ENCODE measurements at places on chromosomes 3 and 15.

GRCh38 chr3:54079314-54079713, 43.0 kb upstream of the CACNA2D3 start:
- no peak for DNase-seq

DNA sequence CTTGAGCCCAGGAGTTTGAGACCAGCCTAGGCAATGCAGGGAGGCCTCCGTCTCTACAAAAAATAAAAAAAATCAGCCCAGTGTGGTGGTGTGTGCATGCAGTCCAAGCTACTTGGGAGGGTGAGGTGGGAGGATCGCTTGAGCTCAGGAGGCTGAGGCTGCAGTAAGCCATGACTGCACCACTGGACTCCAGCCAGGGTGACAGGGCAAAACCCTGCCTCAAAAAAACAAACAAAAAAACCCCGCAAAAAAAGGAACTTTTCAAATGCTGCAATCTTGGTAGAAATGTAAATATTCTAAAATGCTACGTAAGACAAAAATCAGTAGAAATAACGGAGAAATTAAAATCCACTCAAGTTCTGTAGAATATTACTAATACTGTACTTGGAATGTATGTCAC, 108.1 kb upstream of the MELTF start:
- peak; percentile 86 for DNase-seq

DNA sequence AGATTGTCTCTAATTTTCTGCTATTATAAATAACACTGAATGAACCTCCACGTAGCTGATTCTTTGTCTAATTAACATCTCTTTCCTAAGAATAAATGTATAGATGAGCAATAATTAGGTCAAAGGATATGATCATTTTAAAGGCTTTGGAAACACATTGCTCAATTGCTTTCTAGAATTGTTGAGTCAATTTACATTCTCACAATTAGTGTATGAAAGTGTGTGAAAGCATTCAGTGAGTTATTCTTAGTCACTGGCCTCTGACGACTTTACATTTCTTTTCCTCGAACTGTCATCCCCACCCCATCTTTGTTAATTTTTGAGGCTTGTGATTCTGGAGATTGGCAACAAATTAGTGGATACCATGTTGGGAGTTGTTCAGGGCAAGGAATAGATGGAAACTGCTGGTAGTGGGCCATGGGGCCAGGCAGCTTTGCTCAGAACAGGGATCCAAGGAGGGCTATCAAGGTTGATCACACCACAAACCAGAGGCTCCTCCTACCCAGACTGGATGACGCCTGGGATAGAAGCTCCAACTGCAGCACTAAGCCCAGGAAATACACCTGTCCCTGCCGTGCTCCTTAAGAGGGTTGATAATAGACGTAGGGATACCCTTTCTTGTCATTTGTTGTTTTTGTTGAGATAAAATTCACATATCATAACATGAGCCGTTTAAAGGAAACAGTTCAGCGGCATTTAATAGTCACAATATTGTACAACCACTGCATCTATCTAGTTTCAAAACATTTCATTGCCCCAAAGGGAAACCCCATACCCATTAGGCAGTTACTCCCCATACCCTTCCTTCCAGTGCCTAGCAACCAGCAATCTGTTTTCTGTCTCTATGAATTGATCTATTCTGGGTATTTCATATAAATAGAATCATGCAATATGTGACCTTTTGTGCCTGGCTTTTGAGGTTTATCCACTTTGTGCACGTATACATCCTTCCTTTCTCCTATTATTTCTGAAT, 27.9 kb downstream of the EIF1B start:
- no peak for DNase-seq

DNA sequence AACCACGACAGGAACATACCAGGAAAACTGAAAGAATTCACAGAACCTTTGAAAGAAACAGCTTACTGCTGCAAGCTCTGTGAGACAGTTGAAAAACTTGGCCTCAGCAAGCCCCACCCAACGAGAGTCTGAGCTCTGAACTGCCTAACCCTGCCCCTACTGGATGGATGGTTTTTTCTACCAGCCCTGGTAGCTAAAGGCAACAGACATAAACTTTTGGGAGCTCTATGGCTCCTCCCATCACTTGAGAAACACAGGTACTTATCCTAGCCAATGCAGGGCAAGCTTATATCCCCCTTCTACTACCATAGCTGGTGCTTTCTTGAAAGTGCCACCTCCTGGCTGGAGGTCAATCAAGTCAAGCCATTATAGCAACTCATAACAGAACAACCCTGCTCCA, 471.8 kb downstream of the GRM7 start:
- DNase-seq: no peak

DNA sequence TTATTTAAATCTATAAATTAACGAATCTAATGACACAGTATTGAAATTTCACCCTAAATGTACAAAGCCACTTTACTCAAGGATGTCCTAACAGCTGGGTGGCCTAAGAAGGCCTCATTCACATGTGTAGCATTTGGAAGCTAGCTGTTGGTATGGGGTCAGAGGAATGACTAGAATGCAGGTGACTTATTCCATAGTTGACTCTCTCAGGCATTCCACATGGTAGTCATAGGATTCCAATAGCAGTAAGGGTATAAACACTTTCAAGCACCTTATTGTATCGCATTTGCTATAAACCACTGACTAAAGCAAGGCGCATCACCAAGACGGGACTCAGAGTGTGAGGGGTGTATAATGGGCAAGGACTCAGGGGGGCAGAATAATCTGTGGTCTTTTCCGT, 294.8 kb upstream of the EPHA3 start:
- no peak for DNase-seq

- DNase-seq: no peak
Observed at GRCh38 chr3:25297667-25298585, 130.1 kb upstream of the RARB start.

DNA sequence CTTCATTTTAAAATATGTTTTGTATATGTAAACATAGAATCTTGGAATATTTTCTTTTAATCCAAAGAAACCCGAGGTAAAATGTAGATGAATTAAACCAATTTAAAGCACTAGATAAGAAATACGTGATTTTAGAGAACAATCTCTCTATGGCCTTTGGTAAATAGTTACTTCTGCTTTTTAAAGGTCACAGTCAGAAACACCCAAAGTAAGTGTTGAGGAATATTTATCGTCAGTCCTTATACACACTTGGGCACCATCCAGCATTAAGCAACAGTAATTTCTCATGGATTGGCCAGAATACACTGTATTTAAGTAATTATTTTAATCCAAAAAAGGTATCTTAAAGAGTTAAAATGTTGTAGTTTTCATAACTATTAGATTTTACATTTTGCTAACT, 713.2 kb downstream of the NLGN1 start:
- DNase-seq: peak; percentile 26

DNA sequence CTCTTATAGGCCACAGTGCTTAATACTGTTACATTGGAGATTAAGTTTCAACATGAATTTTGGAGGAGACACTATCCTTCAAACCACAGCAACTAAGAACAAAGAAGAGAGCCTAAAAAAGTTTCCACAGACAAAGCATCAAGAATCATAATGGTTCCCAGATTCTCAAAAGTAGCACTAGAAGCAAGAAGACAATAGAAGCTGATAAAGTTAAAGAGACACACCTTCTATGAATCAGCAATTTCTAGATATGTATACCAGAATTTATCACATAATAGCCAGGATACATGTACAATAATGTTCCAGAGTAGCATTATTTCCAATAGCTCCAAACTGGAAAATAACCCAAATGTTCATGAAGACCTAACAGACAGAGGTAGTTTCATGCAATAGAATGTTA, 12.2 kb downstream of the NKIRAS1 start:
- no peak for DNase-seq

- no peak for DNase-seq
Observed at GRCh38 chr3:66377800-66378199, 123.0 kb downstream of the LRIG1 start.

GRCh38 chr15:27579738-27580137, 519.4 kb downstream of the OCA2 start:
- DNase-seq: no peak

DNA sequence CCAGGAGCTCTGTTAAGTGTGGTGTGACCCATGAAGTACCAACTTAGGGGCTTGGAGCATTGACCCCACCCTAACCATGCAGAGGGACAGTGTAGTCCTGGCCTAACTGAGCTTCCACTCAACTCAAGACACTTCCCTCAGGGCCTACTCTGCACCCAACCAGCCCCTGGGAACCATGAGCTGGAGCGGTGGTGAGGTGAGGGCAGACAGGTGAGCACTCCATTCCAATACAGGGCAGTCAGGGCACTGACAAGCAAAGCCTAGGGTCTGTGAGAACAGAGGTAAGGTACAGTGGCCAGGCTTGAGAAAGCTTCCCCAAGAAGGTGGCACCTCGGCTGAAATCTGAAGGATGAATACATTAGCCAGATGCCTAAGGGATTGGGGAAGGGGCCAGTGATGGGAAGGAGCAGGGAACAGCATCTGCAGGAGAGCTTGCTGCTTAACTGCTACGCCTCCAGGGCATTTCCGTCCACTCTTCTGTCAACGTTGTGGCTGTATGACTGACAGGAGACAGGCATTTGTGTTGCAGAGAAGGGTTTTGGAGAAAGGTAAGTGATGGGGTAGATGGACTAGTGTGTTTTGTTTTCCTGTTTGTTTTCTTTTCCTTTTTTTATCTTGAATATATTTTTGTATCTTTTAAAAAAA, 243.5 kb upstream of the TRIM42 start:
- DNase-seq: no peak

DNA sequence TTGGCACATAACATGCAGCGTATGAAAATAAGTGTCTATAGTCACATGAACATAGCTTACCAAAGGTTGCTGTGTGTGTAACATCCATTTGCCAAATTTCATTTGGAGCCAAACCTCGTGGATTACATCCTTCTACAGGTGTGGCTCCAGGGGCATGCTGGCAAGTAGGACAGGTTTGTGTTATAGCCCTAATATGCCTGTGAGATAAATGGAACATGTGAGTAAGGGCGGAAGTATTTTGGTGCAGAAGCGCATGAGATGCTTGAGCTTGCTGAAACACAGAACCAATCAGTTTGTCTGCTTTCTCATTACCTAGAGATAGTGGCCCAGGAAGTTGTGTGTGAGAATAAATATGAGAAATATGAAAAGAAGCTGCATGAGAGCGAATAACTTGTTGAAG, 21.8 kb upstream of the XCR1 start:
- no peak for DNase-seq

DNA sequence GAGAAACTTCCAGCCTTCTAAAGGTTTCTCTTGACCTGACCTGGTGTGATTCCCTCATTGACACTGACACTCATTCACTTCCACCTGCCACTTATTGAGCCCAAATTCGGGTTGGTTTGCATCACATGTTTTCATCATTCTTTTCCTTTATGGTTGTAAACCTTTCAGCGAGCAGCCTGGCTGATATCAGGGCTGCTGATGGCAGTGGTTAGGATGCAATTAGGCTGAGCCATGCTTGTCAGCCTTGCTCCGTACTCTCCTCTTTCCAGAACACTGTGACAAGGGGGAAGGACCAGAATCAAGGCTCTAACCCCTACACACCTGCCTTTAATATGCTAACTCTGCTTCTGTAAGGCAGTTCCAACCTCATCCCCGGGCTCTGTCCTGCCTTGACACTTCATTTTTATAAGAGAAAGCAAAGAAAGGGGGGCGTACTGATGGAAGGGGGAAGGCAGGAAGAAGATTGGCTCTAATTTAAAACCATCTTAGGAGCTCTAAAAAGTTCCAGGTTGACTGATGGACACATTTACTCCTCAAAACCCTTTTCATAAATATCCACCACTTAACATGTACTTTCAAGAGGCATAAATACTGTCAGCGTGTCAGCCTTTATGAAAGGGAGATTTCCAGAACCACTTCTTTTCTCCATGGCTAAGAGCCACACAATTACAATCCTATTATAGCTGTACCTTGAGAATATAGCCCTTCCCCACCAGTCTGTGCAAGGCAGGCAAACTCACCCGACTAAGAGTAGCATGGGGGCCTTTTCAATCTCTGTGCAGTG, 5.7 kb downstream of the NMNAT3 start:
- DNase-seq: no peak

GRCh38 chr3:23496165-23496564, 293.0 kb downstream of the UBE2E2 start:
- no peak for DNase-seq

- DNase-seq: no peak
Observed at GRCh38 chr3:13851997-13852637, 27.8 kb downstream of the WNT7A start.

- no peak for DNase-seq
Observed at GRCh38 chr3:79878708-79879107, 110.9 kb upstream of the ROBO1 start.

- peak; percentile 87 for DNase-seq
Observed at GRCh38 chr3:36893137-36893557, 51.7 kb downstream of the TRANK1 start.

DNA sequence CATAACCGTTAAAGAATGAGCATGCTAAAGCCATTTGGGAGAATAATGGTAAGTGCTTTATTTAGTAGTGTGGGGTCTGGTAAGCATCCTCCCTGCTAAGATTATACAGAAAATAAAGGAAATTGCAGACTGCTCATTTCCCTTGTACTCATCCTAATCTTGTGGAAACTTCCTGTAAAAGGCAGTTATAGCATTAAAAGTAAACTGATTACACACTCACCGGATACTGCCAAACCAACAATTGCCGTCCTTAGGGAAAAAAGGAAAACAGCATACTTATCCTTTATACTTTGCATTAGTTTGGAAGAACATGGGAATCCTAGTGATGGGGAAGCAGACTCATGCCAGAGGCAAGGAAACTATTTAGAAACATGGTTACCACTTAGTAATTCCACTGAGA, 5.3 kb upstream of the SPRED1 start:
- no peak for DNase-seq
